ENCODE measurements at places on chromosomes 3 and 15. TPM values are rescaled to one million over a fixed set of nuclear protein-coding genes. Genes with fewer than 3 reads are reported as not detected.

- DNase-seq: no peak
These were observed 1.7 kb upstream of the CCR8 start for GRCh38 chr3:39327746-39328349.

DNA sequence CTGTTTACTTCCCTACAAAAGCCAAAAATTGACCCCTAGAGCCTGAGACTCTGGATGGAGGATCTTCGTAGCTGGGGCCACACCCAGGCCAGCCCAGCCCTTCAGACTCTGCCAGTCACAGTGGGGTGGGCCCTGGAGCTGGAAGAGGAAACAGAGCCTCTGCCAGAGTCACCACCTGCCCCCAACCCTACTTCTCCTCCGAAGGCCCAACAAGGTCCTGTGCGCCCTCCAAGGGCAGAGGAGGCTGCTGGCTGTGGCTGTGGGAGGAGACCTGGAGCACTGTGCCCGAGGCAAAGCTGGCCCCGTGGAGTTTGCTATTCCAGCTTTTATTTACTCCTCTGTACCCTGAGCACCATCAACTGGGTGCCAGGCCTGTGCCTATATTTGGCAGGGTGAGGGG lies 19.0 kb downstream of the CISH start:
- DNase-seq: no peak

Gene UBA7
- total RNA-seq: 5.8 TPM

Gene ASB14
- not detected for total RNA-seq

DNA sequence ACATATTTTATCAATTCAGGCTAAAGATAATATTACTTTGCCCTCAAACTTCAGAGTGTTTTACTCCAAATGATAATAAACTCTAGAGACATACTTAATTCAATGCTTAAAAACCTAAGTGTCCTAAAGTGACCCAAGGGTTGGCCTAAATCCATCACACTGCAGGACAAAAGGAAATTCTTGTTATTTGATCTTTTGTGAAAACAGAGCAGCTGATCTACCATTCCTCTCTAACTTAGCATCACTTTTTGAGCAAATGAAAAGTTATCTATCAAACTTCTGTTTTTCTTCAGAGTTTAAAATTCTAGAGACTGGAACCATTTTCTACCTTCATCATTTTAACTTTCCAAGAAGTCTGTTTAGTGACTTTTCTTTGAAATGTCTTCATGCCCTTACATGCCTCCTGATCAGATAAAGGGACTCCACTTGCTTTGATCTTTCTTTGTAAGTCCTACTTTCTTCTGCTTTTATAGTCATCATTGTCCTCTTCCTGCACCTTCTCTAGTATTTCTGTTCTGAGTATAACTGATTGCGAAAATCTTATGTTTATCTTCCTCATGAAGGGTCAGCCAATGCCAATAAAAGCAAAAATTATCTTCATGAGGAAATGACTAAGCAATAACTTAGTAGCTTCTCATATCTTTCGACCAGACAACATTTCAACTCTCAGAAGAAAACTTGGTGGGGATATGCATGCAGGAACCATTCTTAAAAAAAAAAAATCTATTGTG lies 378.7 kb upstream of the TGFBR2 start:
- no peak for DNase-seq

DNA sequence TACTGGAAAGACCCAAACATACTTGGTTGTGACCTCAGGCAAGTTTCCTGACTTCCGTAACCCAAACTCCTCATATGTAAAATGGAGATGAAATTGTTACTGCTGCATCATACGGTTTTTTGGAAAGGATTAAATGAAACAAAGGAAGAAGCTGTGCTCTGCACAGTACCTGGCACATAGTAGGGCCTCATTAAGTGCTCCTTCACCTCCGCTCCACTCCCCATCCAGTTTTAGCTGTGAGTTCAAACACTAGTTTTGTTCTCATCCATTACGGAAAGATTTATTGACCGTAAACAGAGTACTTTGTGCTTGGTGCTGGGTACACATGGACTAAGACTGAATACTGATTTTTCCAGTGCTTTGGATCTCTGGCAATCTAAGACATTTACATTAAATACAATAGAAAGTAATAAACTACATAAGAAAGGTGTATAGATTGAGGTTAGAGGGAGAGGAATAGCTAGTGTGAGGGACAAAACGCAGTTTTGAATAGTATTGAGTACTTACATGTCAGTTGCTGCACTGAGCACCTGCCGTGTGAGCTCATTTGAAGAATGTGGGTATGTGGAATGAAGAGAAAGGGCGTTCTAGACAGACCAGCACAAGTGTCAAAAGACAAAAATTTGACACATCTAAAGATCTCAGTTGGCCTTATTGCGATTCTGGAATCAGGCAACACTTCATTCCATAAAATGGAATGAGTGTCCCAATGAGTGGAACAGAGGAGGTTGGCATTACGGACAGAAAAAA lies 594 bp upstream of the ICE2 start:
- no peak for DNase-seq

Gene HYAL3
- total RNA-seq: 3.0 TPM

All from MG63 (cell line).